ENCODE measurements at places on chromosomes 3 and 15.

DNA sequence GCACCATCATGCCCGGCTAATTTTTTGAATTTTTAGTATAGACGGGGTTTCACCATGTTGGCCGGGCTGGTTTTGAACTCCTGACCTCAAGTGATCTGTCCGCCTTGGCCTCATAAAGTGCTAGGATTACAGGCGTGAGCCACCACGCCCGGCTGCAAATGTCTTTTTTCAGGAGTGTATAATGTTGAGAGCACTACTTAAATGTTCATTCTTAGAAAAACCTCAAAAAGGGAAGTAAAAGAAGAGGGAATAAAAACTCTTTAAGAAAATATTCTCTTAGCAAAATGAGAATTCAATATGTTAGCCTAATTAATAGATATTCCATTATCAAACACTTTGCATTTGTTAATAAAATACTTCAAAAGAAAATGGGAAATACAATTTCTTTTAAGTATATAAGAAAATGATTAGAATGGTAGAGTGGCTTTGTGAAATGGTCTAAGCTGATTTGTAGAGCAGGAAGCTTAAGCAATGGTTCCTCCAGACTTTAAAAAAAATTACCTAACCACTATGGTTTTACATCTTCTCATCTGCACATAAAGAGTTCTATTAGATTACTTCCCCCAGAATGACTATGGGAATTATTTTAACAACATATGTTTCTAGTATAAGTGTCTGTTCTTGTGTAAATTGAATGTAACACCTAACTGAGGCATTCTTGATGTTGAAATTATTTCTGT lies 226.7 kb upstream of the ALCAM start:
- DNase-seq = no peak

GRCh38 chr3:13420831-13421765 lies 976 bp upstream of the NUP210 start:
- DNase-seq = no peak

GRCh38 chr15:89813381-89814111 lies 1.1 kb downstream of the ANPEP start:
- no peak for DNase-seq

- no peak for DNase-seq
These were observed 12.0 kb upstream of the TXNRD3 start for GRCh38 chr3:126666658-126667528.

DNA sequence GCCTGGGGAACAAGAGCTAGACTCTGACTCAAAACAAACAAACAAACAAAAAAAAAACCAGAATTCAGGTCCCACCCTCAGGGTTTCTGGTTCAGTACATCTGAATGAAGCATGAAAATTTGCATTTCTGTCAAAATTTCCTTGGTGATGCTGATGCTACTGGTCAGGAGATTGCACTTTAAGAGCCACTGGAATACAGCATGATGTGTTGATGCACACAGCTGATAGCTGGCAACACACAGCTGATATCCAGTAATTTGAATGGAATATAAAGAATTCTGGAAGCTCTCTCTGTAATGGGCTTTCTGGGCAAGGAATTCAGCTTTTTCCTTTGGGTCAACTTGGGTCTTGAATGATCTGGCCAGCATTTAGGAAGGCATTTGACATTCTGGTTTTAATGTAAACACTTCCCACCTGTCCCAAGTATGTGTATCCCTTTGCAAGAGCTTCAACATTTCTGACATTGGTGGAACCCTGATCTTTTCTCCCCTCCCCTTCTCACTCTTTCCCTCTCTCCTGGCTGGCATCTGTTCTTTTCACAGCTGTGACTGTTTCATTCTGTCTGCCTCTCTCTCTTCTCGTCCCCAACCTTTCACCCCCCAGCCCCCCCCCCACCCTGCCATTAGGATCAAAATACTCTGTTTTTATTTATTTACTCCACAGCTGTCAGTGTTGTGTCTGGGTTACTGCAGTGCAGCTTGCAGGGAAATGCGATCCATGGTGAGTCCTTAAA lies 189.5 kb downstream of the TPRG1 start:
- no peak for DNase-seq

DNA sequence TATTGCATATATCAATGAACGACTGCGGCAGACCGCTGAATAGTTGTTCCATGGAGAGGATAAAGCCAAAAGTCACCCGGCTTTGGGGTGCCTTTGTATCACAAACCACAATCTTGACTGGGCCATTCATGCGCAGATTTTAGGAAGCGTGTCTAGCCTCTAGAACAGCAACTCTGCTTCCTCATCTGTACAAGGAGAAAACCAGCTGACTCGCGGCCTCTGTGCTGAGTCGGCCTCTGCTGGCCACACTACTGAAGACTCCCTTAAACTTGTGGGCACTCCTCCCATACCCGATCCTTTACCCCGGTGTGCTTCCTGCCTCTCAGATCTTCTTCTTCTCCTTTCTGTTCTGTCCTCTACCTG lies 872 bp downstream of the DLEC1 start:
- no peak for DNase-seq

DNA sequence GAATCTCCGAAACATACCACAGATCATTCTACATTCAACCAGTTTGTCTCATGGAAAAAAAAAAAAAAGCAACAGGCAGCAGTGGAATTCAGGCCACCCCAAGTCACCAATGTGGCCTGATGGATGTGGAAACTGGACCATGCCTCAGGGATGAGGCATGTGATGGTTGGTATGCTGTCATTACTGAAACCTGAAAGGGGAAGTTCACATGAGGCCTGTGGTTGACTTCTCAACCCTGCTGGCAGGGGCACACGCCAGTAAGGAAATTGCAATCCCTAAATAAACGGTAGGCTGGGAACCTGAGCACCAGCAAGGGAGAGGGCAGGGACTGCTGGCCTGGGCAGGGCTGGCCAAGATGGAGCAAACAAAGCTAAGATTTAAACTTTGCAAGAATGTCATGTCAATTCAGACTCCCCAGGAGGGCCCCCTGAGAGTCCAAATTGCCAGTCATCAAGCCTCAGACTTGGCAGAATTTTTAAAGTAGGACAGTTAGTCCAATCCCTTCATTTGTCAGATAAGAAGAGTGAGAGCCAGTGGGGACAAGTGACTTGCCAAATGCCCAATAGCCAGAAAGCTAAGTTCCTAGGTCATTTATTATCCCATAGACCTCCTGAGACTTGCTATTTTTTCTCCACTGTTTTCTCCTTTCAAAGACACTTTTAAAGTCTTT lies 310.4 kb downstream of the ERC2 start:
- no peak for DNase-seq

DNA sequence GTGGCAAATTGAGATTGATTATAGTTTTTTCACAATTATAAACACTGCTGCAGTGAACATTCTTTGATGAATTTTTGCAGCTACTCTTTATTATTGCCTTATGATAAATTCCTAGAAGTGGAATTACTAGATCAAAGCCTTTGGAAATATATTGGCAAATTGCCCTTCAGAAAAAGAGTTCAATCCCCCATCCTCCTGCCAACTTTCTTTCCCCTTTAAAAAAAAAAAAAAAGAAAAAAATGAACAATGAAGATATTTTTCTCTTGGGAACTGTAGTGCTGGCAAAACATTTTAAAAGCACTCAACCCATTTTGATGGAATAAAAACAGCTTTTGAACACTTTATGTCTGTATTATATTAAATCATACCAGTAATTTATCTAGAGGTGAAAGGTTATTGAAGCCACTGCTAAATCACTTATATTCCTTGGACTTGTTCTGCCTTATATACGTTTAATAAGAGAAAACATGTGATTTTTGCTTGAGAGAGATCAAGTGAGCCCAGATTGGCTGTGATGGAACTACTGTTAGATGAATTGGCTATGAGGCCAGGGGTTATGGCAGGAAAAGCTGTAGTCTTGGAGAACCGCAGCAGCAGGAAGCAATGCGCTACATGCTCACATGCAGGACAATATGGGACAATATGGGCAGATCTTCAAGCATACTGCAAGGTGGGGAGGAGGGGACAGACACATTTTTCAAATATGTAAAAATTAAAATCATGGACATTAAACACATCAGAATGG lies 212.8 kb upstream of the C2CD4B start:
- DNase-seq = no peak

- DNase-seq = no peak
These were observed 229.2 kb downstream of the ZNF621 start for GRCh38 chr3:40753951-40754350.

DNA sequence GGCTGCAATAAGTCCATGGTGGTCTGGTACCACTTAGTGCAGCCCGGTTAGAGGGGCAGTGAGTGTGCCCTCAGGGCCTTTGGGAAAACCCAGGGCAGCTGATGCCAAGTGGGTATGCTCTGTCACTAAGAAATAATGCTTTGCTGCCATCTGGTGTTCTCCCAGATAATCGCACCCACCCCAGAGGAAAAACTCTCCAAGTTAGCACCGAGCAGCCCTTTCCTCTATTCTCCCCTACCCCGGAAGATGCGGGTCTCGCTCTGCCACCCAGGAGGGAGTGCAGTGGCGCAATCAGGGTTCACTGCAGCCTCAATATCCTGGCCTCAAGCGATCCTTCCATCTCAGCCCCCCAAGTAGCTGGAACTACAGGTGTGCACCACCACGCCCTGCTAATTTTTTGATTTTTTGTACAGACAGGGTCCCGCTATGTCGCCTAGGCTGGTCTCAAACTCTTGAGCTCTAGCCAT lies 21.3 kb upstream of the DAPK2 start:
- DNase-seq = no peak

- no peak for DNase-seq
These were observed 137.7 kb downstream of the ARPP21 start for GRCh38 chr3:35777065-35777464.

- DNase-seq = no peak
These were observed 159.4 kb downstream of the NEK10 start for GRCh38 chr3:27209617-27210264.

GRCh38 chr15:45448066-45448915 lies 69.9 kb upstream of the GATM start:
- no peak for DNase-seq

DNA sequence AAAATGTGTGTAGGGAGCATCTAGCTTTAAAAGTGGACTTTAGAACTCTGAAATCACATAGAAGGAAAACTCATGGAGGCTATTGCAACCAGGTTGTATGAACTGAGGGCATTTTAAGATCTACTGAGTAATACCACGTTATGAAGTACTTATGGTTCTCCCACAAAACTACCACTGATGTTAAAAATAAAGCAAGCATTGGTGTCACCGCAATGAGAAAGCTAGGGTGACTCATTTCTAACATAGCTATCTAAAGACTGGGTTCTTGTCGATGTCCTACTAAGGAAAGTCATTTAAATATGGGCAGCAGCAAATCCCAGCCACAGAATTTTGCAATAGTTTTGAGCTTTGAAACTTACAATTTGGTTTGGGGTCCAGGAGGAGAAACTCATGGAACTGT lies 584.8 kb downstream of the DIPK2A start:
- DNase-seq = no peak

DNA sequence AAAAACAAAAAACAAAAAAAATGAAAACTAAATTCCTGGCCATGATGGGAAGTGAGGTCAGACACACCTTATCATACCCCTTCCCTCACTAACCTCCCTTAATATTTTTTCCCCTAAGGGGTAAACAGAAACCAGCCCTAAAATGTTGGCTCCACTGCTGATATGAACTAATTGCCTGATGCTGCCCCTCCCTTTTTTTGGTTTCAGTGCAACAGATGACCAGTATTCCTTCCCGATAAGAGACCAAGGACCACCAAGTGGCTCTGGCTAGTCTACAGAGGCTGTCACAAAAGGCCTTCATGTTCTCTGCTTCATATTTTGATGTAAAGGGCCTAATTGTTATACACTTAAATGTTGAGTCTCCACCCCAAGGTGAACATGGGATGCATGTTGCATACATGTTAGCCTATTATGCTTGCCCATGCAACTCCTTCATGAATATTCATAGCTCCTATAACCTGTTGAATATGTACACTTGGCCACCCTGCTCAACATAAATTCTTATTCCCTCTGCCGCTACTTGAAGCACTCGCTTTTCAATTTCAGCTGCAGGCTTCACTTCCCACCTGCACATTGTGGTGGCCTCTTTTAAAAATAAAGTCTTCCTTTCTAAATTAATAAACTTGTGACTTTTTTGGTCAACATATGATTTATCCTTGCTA lies 12.3 kb upstream of the STAC start:
- DNase-seq = no peak

DNA sequence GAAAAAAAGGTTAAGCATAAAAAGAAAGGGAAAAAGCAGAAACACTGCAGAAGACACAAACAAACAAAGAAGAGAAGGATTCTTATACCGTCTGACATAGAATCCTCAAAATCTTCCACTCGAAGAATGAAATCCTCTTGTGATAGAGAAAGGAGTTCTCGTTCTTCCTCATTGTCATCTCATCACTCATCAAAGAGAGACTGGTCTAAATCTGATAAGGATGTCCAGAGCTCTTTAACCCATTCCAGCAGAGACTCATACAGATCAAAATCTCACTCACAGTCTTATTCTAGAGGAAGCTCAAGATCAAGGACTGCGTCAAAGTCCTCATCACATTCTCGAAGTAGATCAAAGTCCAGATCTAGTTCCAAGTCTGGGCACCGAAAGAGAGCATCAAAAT lies 16.5 kb upstream of the ZBTB47 start:
- no peak for DNase-seq

- no peak for DNase-seq
These were observed 55.3 kb upstream of the ITGA11 start for GRCh38 chr15:68487087-68487843.

- no peak for DNase-seq
These were observed 42.0 kb upstream of the SACM1L start for GRCh38 chr3:45647148-45647619.

GRCh38 chr3:14297784-14298236 lies 104.6 kb upstream of the SLC6A6 start:
- DNase-seq = no peak

DNA sequence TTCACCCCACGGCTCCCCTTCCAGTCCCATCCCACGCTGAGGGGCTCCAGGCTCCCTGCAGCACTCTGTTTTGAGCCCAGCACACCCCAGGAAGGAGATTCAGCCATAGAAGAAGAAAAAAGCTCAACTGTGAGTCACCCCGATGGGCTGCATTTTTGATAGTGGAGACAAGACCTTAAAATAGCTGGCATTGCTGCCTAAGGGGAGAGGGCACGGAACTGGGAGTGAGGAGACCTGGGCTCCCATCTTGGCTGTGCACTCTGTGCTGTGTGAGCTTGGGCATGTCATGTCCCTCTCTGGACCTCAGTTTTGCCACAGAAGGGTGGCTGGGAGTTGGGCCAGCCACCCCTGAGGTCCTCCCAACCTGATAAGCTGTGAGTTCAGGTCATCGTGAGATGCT lies 57.2 kb upstream of the SMAD6 start:
- no peak for DNase-seq

DNA sequence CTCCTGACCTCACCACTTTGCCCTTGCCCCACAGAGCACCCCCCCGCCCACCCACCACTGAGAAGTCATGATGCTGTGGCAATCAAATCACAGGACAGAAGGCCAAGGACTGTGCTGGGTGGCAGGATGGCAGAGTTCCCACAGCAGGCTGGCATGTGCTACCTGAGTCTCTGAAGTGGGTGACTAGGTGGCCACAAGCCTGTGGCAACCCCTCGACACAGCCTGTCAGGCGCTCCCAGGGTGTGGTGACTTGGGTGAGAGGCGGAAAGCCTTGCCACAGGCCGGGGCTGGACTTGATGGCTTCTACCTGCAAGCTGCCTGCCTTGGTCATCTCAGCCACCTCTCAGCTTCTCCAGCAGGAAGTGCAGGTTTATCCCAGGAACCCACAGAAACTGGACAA lies 15.6 kb upstream of the DUSP7 start:
- DNase-seq = no peak

Data from DMS79 (cell line).